ENCODE measurements at places on chromosomes 4 and X. TPM values are rescaled to one million over a fixed set of nuclear protein-coding genes. Genes with fewer than 3 reads are reported as not detected.

PGM2 gene
- total RNA-seq, result 39.7 TPM

PNMA5 gene
- total RNA-seq, result 0.09 TPM

CXorf38 gene
- total RNA-seq, result 17.2 TPM

TBX22 gene
- not detected for total RNA-seq

NDUFB11 gene
- total RNA-seq, result 106 TPM

ARAP2 gene
- total RNA-seq, result 37.5 TPM

MAGEB10 gene
- not detected for total RNA-seq

PDLIM3 gene
- total RNA-seq, result not detected

FOXP3 gene
- total RNA-seq, result 13.8 TPM

GAR1 gene
- total RNA-seq, result 32.9 TPM

DCAF4L1 gene
- 0.32 TPM for total RNA-seq

APELA gene
- total RNA-seq, result not detected

TENM3 gene
- total RNA-seq, result not detected

S100G gene
- not detected for total RNA-seq

PNMA6A gene
- total RNA-seq, result 0.61 TPM

TRIM60 gene
- total RNA-seq, result not detected

P2RY8 gene
- 126 TPM for total RNA-seq

MAGEA8 gene
- total RNA-seq, result not detected

ZMAT1 gene
- 3.8 TPM for total RNA-seq

KIAA1210 gene
- not detected for total RNA-seq

GAGE2A gene
- not detected for total RNA-seq

USP27X gene
- total RNA-seq, result 1.3 TPM

CLCN4 gene
- total RNA-seq, result 0.05 TPM

SLC34A2 gene
- total RNA-seq, result not detected

CYP2U1 gene
- total RNA-seq, result 1.9 TPM

MAGEB1 gene
- not detected for total RNA-seq

BANK1 gene
- 0.11 TPM for total RNA-seq

FMR1NB gene
- not detected for total RNA-seq

RTL3 gene
- not detected for total RNA-seq

TCEAL6 gene
- total RNA-seq, result not detected

PABPC1L2A gene
- total RNA-seq, result not detected

PCDH11X gene
- not detected for total RNA-seq

WNK3 gene
- not detected for total RNA-seq

SPANXC gene
- not detected for total RNA-seq

SPACA5 gene
- not detected for total RNA-seq

USP26 gene
- not detected for total RNA-seq

OPRPN gene
- total RNA-seq, result not detected

NPY2R gene
- total RNA-seq, result not detected

HSFX3 gene
- total RNA-seq, result not detected

MXRA5 gene
- total RNA-seq, result not detected

ABRAXAS1 gene
- total RNA-seq, result 15.4 TPM

CFI gene
- not detected for total RNA-seq

TRAM1L1 gene
- not detected for total RNA-seq

MSANTD1 gene
- 1.4 TPM for total RNA-seq

UCP1 gene
- total RNA-seq, result not detected

YY2 gene
- total RNA-seq, result 2.1 TPM

All from T-helper 2 cell treated with Interferon-gamma antibody and Interleukin-4, amounts not matched to agents 100 ng/mL and 5 ng/mL, for 36 hours (primary cell).